ENCODE measurements at places on chromosomes 3 and 15.
A peak's percentile ranks its signal among the peaks of the same experiment; 100 is the strongest.

GRCh38 chr15:34514251-34514670 lies 69.2 kb downstream of the GOLGA8B start:
- peak; percentile 39 for DNase-seq

DNA sequence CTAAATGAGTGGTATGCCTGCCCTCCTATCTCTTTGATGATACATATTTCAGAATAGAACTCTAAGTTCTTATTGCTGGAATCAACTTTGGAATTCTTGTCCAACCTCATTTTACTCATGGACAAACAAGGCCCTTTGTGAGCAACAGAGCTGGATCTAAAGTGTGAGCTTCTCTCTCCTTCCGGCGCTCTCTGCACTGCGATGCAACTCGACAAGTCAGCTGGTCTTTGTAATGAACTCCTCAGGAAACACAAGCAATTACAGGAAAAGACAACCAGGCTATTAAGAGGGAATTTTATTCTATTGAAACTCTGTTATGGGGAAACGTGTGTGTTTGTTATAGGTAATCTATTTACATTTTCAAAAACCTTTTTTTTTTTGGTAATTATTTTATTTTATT lies 20.3 kb upstream of the NRROS start:
- DNase-seq = no peak

- no peak for DNase-seq
These were observed 21.2 kb upstream of the CRBN start for GRCh38 chr3:3200632-3201212.

GRCh38 chr3:65927576-65927975 lies 111.1 kb downstream of the MAGI1 start:
- DNase-seq = no peak

DNA sequence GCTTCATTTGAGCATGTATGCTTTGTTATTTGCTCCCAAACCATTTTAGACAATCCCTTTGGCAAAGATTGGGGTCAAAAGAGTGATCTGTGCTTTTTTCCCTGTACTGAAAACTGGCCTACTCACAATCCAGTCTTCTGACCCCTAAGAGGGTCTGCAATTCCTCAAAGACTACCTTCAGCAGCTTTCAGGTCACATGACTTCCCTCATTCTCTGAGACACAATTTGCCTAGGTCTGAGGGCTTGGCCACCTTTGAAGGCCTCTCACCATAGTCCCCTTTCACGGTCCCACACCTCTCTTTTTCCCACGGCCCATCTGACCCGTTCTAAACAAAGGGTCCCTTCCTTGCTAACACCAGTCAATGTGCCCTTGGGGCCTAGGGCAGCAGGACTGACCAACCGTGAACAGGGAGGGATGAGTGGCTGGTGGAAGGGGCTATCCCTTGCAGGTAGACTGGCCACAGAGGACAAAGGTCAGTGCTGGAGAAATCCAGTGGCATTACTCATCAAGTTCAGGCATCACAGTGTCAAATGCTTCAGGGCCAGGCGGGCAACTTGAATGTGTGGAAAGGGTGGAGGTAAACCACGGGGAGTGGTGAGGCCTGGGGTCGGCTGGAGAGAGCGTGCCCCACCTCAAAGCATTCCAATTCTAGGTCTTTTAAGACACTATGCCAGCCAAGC lies 10.8 kb downstream of the RASL12 start:
- no peak for DNase-seq

DNA sequence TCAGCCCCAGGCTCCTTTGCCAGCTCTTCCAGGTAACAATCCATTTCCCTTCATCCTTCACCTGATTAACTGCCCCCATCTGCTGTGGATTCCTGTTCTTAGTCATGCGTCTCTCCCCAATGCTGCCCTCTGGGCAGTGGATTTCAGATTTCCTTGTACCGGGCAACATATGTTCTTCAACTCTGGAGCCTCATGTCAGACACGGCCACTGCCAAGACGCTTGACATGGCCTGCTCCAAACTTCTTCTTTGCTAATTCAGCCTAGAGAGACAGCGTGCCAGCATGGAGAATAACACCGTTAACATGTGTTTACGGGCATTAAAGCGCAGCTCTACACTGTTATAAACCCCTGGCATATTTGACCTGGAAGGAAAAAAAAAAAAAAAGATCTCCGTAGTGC lies 1035.1 kb upstream of the NR2F2 start:
- no peak for DNase-seq

DNA sequence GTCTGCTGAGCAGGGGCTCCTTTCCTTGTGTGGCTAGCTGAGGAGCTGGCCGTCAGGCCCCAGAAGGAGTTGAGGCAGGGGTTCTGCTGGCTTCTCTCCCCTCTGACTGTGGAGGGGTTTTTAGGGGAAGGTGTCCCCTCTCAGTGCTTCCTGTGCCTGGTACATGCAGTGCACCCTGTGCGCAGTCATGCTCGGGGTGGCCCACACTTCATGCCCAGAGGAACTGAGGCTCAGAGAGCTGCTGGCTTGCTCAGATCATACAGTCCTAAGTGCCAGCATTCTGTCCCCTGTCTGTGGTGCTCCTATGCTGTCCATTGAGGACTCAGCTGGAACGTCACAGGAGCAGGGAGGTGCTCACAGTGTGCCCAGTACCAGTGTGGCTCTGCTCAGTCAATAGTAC lies 67.9 kb upstream of the PLXNA1 start:
- DNase-seq = no peak

GRCh38 chr3:27089645-27090044 lies 279.5 kb downstream of the NEK10 start:
- DNase-seq = no peak

DNA sequence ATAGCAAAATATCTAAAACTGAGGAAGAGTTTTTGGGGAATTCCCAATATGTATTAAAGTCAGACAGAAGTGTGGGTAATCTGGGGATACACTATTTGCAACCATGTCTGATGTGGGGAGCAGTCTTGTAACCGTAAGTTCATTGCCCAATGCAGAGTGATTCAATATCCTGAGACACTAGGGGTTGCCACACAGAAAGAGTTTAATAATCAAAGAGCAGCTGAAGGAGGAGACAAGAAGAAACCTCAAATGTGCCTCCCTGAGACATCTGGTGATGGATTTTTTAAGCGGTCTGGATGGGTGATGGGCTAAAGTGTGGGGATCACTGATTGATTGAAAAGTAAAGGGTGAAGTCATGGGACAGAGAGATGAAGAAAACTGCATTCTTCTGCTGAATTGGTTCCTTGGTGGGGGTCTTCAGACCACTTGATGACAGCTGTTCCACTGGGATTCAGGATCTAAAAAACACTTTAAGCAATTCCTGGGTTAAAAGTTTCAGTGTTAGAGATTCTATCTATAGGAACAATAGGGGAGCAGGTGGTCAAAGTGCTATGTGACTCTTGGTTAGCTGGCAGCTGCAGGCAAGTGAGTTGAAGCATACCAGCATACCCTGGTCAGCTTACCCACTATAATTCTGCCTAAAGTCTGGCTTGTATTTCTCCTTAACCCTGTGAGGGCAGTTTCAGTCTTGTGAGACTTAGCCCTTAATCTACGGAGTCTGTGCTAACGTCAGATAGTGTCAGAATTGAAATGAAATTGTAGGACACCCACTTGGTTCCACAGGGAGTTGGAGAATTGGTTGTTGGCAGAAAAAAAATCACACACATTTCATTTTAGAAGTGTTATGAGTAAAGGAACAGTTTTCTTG lies 425.9 kb upstream of the TGFBR2 start:
- no peak for DNase-seq

- no peak for DNase-seq
These were observed 291.8 kb downstream of the RORA start for GRCh38 chr15:60937278-60937677.

- DNase-seq = peak; percentile 92
These were observed 8.6 kb upstream of the RPL29 start for GRCh38 chr3:52004163-52004787.

- DNase-seq = no peak
These were observed 639.7 kb upstream of the NR2F2 start for GRCh38 chr15:95690631-95691340.

- no peak for DNase-seq
These were observed 8.1 kb upstream of the GAP43 start for GRCh38 chr3:115615001-115615814.

DNA sequence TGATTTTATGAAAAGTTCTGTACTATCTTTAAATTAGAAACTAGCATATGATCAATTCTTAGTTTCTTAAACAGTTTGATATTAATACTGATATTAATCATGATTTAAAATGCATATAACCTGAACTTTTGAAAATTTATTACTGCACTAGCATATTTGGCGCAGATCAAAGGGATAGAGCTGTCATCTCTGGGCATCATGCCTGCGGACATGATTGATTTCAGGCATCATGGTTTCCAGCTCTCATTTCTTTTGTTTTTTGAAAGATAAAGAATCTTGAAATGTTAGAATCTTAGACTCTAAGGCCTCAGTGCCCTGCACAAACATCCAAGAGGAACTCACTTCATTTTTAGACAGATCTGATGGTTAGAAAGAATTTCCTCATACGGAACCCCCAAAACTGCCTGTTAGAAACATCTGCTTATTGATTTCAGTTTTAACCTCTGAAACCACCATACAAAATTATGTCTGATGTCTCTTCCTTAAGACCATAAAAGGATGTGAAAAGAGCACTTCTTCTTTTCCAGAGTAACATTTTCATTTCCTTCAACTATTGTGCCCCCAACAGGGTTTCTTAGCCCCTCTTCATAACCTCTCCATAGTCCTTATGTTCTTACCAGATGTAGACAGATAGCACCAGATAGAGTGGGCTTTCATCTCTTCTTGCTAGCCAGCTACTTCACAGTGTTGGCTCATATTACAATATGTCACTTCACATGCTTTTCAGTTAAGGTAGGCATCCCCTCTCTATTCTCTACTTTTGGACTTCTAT lies 110.8 kb downstream of the BBX start:
- no peak for DNase-seq

GRCh38 chr15:76625267-76625666 lies 279.9 kb downstream of the SCAPER start:
- no peak for DNase-seq

GRCh38 chr15:43519196-43519595 lies 1.8 kb downstream of the MAP1A start:
- DNase-seq = no peak

- DNase-seq = no peak
These were observed 140.0 kb downstream of the GADL1 start for GRCh38 chr3:30754426-30754825.

- DNase-seq = no peak
These were observed 28.6 kb downstream of the CGGBP1 start for GRCh38 chr3:88030210-88030609.

GRCh38 chr3:72515941-72516340 lies 332.3 kb downstream of the SHQ1 start:
- no peak for DNase-seq

- no peak for DNase-seq
These were observed 37.8 kb downstream of the CD47 start for GRCh38 chr3:108053067-108053466.

DNA sequence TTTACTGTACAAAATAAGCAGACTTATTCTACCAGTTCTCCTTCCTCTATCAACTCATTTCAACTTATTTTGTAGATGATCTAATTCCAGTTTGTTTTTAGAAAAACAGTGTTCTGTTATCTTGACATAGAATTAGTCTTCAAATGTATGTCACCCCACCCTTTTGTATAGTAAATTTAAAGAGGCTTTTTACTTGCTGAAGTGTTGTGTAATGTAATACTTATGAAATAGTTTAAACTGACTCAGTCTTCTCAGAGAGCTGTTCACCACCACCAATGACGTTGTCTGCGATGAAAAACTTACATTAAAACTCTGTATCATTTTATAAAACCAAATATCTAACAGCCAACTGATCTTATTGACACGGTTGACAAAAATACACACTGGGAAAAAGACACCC lies 82.9 kb downstream of the RAP2B start:
- no peak for DNase-seq

- DNase-seq = no peak
These were observed 143.9 kb downstream of the OR4M2 start for GRCh38 chr15:22224241-22224671.

DNA sequence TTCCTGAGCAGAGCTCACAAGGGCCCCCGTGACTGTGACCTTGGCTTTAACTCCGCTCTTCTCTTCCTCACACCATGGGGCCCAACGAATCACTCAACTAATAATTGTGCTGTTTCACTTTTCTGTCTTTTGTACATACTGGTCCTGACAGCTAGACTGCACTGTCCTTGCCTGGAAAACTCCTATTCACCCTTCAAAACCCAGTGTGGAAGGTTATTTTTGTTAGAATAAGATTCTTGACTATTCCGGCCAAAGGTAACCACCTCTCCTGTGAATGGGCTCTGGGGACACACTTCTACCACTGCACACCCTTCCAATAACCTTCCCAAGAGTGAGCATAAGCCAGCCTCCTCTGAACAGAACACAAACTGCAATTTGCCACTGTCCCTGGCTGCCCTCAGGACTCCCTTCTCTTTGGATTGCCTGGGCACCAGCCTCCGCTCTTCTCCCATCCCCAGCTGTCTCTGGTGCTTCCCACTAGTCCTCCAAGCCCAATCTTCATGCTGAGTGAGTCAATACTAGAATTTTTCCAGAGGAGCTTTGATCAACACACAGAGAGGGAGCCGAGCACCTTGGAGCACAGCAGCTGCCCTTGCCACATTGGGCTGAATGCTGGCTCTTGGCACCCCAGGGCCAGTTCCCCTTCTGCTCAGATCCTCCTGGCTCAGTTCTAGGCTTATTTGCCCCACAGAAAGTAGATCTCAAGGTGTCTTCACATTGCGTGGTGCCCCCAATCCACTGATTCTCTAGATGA lies 2.1 kb downstream of the SCN5A start:
- no peak for DNase-seq

DNA sequence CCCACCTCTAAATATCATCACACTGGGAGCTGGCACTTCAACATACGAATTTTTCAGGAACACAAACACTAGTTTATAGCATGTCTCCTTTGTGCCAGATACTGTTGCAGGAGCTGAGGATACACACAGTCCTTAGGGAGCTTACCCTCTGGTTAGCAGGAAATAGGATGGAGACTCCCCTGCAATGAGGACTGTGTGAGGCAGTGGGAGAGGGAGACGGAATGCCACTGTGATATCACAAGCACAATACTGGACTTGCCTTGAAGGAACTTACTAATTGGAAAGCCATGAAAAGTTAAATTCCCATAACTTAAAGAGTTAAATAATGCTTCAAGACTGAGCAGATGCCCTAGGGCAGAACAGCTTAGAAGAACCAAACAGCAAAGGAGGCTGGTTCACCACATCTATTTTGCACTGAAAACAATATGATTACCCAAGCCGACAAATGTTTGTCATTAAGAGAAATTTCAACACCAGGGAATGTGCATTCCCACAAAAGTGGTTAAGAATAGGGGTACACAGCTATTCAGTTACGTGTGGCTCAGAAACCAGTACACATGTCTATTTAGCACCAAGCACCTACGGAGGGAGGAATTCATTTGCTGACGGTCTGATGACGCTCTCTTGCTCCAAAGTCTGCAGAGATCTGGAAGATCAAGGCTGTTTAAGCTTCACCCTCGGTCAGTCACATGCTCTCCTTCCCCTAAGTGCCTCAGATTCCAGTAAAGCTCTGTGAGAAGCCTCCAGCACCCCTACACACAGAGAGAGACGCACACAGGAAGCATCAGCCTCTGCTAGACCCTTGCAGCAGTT lies 5.2 kb downstream of the TBC1D2B start:
- DNase-seq = no peak

DNA sequence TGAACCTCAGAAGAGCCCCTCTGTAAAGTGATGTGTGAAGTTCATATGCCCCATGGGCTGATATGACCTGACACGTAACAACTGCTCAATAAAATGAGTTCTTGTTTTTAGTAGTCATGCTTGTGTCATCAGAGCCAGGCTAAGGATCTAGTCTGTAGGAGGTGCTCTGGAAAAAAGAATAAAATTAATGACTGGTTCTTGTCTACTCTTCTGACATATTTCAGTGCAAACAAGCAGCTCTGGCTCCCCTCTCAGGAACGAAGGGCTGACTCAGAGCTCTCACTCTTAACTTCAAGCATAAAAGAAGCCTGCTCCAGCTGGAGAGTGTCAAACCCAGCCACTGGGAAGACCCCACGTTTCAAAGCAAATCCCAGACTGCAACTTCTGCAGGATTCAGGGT lies 77.0 kb downstream of the LRIG1 start:
- DNase-seq = no peak
